ENCODE measurements at places on chromosomes 7 and 10. TPM values are rescaled to one million over a fixed set of nuclear protein-coding genes. Genes with fewer than 3 reads are reported as not detected.

GRCh38 chr10:92822060-92822634 lies 26.2 kb upstream of the EXOC6 start:
- DNase-seq = no peak

The CXCL12 gene
- 51.1 TPM for total RNA-seq

The TMEM209 gene
- total RNA-seq = 10.1 TPM

- no peak for DNase-seq
These were observed 266.7 kb upstream of the INHBA start for GRCh38 chr7:41969561-41970105.

DNA sequence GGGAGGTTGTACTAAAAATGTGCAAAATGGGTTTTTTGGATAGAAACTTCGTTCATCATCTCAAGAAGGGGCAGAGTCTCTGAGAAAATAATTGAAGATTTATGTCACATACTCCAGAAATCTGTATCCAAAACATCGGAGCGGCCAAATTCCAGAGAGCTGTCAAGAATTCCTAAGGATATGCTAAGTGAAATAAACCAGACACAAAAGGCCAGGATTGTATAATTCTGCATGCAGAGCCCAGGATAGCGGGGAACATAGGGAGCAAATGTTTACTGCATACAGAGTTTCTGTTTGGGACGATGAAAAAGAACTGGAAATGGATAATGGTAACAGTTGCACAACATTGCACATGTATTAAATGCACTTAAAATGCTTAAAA lies 224.2 kb upstream of the AUTS2 start:
- no peak for DNase-seq

The GBX1 gene
- not detected for total RNA-seq

- no peak for DNase-seq
These were observed 41.8 kb upstream of the WNT16 start for GRCh38 chr7:121286742-121287734.

The LGI1 gene
- total RNA-seq = 1.2 TPM

Measured in liver (tissue), 10 donors.